ENCODE measurements at places on chromosomes 7 and 10.

DNA sequence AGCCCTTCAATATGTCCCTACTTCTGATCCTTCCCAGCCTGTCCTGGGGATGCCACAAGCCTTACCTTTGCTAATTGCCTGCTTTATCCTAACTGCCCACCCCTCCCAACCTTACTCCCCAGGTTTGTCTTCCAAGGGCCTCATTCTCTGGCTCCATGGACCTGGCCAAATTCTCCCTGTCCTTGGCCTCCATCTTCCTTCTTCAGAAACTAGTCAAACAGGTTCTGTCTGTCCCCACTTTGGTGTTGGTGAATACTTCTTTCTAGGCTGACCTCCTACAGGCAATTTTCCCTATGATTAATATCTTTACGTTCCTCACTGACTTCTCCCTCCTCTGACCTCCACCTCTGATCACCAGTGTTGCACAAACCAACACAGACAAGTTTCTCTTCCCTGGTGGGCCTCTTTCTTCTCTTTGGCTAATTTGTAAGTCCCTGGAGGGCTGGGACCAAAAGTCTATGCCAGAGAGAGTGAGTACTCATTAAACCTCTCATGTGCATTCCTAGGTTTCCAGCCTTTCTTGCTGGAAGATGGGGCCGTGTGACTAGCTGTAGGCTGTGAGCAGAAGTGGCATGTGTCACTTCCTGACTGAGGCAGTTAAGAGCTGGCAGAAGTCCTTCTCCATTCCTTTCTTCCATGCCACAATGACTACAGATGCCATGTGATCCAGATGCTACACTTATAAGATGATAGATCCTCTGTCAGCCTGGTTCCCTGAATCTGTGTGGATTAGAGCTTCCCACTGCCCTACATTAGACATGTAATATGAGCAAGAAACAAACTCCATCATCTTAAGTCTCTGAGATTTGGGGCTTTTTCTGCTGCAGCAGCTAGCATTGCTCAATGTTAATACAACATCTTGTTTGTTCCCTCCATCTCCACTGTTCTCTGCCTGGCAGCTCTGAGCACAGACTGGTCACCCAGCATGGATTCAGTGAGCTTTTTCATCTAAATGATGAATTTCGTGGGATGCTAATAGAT is 382.7 kb downstream of the RPS24 start:
- DNase-seq, result no peak

- DNase-seq, result no peak
These were observed at the start of gene SFRP4 for GRCh38 chr7:37916673-37917660. SFRP4 (minus strand) TSS chr7:37916817; CDS start chr7:37916537, 280 bp downstream.

DNA sequence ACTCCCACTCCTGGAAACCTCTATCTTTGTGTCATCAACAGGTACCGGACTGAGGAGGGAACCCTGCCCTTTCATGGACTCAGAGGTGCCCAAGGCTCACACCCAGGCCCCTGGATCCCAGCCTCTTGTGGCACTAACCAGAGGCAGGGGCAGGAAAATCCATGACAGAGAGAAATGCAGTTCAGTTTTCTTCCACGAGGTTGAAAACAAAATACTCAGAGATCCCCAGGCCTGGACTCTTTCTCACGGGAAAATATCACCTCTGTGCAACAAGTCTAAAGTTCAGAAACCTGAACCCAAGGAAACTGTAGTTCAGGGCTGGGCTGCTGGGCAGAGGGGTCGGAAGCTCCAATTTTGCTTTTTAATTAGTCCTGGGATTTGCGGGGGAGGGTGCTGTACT is 21.4 kb upstream of the OPN4 start:
- no peak for DNase-seq

DNA sequence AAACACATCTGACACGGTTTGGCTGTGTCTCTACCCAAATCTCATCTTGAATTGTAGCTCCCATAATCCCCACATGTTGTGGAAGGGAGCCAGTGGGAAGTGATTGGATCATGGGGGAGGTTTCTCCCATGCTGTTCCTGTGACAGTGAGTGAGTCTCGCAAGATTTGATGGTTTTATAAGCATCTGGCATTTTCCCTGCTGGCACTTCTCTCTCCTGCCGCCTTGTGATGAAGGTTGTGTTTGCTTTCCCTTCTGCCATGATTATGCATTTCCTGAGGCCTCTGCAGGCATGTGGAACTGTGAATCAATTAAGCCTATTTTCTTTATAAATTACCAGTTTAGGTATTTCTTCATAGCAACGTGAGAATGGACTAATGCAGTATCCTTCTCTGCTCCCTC is 5.9 kb upstream of the HTR5A start:
- no peak for DNase-seq

GRCh38 chr7:83791737-83792136 is 142.8 kb upstream of the SEMA3E start:
- DNase-seq, result no peak

DNA sequence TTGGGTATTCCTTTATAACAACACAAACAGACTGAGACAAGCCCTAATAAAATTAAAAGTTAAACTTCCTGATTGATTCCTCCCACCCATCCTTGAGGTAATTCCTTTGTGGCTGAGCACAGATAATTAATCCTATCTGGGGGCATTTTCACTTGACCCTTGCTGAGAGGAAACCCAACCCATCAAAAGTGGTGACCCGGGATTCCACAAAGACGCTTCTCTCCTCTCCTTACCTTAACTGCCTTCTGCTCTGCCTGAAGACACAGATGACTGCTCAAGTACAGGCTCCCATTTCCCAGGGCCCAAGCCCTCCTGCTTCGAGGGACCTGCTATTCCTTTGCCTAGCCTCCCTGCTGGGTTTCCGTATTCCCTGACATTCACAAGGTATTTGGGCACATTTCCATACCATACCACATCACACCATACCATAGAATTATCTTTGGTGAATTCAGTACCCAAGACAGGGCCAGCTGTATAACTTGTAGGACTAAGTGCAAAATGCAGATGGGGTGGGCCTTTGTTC is 9.8 kb upstream of the MAPK8 start:
- no peak for DNase-seq

- no peak for DNase-seq
These were observed 13.2 kb downstream of the PCLO start for GRCh38 chr7:83149466-83149865.

DNA sequence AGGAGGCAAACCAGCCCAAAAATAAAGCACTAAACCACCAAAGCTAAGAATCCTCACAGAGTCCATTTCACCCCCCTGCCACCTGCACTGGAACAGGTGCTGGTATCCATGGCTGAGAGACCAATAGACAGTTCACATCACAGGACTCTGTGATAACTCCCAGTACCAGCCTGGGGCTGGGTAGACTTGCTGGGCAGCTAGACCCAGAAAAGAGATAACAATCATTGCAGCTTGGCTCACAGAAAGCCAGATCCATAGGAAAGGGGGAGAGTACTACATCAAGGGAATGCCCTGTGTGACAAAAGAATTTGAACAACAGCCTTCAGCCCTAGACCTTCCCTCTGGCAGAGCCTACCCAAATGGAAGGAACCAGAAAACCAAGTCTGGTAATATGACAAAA is 13.6 kb upstream of the SLC25A28 start:
- DNase-seq, result no peak

- DNase-seq, result no peak
These were observed 78.2 kb downstream of the VPS41 start for GRCh38 chr7:38830826-38831225.

DNA sequence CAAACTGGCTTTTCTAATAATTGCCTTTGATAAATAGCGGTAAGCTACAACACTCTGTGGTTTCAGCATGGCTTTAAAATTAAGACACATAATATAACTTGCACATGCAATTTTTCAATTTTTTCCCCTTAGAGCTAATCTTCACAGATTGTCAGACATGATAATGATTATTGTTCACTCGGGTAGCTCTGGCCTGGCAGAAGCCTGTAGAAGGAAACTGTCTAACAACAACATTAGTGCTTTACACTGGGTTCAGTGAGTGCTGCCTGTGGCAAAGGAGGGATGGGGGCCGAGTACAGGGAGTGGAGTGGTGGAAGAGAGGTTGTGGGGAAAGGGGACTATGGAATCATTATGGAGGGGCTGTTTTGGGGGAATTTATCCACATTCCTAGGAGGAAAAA is 67.2 kb upstream of the AUTS2 start:
- no peak for DNase-seq

- DNase-seq, result no peak
These were observed 182.2 kb downstream of the CAMK1D start for GRCh38 chr10:12531305-12532220.

GRCh38 chr7:137241655-137242360 is 101.7 kb downstream of the PTN start:
- DNase-seq, result no peak

DNA sequence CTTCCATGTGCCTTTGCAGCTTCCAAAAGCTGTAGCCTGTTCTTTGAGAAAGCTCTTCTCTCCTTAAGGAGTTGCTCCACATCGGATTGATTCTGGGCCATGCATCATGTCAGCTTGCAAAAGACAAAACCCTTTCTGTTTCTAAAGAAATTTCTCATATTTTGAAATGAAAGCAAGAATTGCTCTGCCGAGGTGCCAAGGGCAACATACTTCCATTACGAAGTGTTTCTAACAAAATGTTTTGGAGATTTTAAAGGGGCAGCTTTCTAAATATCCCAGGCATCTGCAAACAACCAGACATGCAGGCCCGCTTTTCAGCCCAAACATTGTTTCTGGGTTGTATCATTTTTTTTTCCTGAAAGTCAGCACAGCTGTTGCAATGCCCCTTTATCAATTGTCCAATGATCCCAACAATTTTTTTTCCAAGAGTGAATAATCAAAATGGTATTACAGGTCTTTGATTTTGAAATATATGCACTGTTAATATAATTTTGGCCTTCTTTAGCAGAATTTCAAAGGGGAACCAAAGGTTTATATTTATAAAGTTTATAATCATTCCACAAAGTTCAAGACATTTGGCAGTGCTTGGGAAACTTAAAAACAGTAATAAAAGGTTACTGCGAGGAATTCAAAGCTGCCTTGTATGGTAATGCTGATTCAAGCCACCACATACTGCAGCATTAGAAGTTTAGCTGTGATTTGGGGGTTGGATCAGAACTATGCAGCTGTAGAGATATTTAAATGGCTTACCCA is 61.0 kb downstream of the TES start:
- DNase-seq, result no peak

- no peak for DNase-seq
These were observed 7.9 kb downstream of the DLX6 start for GRCh38 chr7:97013134-97013844.

DNA sequence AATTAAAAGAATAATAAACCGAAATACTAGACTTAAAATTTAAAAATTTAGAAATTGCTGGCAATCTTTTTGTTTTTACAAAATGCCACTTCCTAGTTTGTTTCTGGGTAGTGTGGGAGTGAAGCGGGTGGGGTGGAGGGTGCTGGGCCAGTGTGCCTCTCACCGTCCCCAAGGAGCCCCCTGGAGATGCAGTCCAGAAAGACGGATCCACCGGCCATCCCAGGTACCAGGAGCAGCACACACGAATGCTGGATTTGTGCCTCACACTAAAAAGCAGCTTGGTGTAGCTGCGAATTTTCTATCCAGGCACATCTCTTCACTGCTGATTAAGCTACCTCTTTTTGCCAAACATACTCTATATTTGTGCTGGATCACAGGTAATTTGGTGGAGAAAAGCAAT is 618.1 kb downstream of the DNAJB6 start:
- DNase-seq, result no peak

DNA sequence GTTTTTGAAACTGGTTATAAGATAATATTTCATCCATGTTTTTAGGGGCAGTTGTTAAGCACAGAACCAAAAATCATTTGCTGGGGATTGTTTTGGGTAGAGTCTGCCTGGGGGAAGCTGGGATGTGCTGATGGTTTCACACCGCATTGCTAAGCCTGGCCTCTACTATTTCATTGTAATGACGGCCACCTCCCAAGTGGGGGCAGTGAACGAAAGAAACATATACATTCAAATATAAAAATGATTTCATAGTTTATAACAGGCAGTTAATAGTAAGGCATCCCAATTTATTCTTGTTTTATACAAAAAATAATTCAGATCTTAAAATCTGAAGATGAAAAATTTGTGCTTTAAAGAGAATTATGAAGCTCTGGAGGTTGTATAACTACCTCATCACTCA is 750.8 kb downstream of the REEP3 start:
- DNase-seq, result no peak

DNA sequence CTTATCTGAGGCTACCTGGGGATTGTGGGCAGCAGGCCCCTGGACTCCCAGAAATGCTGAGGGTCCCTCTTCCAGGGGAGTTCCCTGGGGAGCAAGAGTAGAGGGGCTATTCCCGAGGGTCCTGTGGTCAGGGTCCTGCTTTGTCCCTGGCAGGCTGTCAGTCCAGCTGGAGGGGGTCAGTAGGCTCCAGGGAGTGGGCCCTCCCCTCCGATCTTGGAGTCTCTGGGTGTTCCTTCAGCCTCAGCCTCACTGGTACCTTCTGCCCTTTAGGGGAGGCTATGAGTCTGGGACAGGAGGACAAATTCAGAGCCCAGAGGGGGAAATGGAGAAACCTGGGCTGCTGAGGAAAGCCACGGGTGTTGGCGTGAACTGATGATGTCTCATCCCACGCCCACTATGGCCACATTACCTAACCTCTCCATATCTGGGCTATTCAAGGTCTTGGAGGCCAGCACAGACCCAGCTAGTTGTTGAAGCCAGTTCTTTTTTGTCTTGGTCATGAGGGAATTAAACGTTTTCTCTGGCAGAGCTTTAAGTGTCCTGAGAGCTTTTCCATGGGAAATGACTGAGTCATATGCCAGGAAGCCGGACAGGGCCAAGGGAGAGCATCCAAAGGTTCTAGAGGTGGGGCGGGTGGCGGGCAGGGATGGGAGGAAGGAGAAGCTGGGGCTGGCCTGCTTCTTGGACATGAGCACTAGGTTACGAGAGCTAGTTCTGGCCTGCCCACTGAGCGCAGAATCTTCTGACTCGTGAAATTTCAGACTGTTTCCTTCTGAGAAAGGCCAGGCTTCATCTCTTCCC is 6.2 kb downstream of the CALHM2 start:
- no peak for DNase-seq

DNA sequence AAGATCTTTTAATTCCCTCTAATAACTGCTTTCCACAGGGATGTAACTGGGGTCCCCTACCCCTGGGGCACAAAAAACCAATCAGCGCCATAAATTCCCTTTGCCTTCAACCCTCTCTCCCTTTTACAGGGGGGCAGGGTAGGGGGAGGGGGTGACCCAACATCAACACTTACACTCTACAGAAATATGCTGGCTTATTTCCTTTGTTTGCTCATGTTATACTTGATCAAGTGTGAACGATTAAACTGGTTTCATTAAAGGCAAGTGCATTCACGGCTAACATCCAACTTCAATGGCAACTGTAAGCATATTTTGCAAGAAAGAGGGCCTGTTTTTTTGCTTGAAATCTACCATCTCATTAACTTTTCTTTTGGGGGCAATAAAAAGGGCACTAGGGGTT is 2.9 kb downstream of the CTBP2 start:
- no peak for DNase-seq

- DNase-seq, result no peak
These were observed 7.0 kb upstream of the GBX1 start for GRCh38 chr7:151174246-151175046.

DNA sequence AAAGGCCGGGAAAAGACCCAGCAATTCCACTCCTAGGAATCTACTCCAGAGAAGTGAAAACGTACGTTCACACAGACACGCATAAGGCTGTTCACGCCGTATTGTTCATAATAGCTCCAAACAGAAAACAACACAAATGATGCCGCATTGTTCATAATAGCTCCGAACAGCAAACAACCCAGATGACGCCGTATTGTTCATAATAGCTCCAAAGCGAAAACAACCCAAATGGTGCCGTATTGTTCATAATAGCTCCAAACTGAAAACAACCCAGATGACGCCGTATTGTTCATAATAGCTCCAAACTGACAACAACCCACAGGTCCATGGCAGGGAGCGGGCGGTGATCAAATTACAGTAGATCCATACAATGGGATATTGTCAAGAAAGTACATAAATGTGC is 85.2 kb upstream of the DNAAF5 start:
- no peak for DNase-seq

GRCh38 chr7:132751244-132751647 is 175.0 kb upstream of the PLXNA4 start:
- no peak for DNase-seq

All from anterior cingulate cortex (tissue), 58 donors.